ENCODE measurements at places on chromosomes 4 and X. TPM values are rescaled to one million over a fixed set of nuclear protein-coding genes. Genes with fewer than 3 reads are reported as not detected.
A peak's percentile ranks its signal among the peaks of the same experiment; 100 is the strongest.

DNA sequence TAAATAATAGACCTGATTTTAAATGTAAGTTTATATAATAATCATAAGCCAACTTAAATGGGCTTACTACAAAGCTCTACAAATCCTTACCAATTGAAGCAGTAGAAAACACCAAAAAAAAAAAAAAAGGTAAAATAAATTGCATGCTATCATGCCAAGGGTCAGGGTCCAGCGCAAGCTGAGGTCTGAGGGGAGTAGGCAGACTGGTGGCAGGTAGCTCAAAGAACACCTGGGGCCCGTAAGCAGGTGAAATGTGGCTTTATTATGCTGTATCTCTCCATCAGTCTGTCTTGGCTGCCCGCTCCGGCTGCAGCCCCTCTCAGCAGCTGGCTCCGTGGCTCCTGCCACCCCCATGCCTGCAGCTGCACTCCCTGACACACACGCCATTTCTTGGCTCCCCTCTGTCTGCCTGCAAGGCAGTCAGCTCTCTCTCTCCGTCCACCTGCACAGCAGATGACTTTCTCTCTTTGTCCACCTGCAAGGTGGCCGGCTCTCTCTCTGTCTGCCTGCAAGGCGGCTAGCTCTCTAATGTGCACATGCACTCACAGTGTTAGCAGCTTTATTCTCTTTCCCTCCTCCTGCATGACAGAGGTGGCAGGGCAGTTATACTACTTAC lies 209.4 kb upstream of the UGT8 start:
- no peak overlapping the region for H3K4me3 ChIP-seq
- no peak overlapping the region for H3K27ac ChIP-seq
- DNase-seq, result no peak
- no peaks in the 10 kb centered on the region for H3K36me3 ChIP-seq

DNA sequence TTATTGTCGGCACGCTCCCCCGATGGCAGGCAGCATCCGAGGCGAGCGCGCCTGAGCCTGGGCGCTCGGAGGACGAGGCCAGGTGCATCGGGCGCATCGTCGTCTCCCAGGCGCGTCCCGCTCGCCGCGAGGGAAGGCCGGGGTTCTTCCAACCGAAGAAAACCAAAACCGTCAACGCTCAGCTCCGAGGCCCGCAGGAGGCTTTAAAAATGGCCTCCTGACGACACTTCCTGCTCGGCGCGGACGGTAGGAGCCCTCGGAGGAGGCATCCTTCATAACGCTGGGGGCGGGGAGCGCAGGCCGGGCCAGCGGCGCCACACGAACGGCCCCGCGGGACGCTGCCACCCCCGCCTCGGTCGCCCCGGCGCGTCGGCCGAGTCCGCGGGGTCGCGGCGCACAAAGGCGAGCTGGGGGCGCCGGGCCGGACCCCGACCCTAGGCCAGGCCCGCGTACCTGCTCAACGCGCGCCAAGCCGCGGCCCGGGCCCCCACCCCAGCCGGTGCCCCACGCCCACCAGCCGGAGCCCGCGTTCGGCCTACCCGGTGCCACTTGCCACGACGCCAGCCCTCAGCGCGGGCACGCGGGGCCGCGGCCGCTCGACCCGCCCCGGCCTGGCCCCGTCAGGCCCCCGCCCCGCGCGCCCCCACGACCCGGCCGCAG lies 501 bp downstream of the ZNF518B start:
- H3K27ac ChIP-seq, result peak overlapping the region; percentile 86
- DNase-seq, result peak; percentile 78
- peaks cover 45% of the 10 kb centered on the region for H3K4me1 ChIP-seq
- peaks cover 30% of the 10 kb centered on the region for H3K36me3 ChIP-seq
- peak overlapping the region; percentile 94 for H3K4me3 ChIP-seq

GRCh38 chr4:12651876-12652275 lies 832.3 kb downstream of the RAB28 start:
- H3K4me1 ChIP-seq, result no peaks in the 10 kb centered on the region
- no peak overlapping the region for H3K27ac ChIP-seq
- H3K36me3 ChIP-seq, result no peaks in the 10 kb centered on the region
- H3K4me3 ChIP-seq, result no peak overlapping the region

DNA sequence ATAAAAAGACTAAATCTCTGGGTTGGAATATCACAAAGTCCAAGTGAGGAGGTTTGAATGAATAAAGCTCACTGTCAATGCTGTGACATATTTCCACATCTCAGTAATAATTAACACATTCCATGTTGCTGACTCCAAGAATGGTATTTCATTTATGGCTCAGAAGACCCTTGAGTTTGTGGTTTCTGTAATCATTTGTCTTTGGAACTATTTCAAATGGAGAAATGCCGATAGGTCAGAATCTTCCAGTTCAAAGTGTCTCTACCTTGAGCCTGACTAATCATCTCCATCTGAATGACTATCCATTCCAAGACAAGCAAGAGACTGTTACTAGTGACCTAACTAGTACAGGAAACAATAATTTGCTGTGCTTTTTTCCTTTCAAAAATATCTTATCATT lies 24.2 kb upstream of the SLC2A9 start:
- H3K36me3 ChIP-seq, result peaks cover 15% of the 10 kb centered on the region
- DNase-seq, result no peak

DNA sequence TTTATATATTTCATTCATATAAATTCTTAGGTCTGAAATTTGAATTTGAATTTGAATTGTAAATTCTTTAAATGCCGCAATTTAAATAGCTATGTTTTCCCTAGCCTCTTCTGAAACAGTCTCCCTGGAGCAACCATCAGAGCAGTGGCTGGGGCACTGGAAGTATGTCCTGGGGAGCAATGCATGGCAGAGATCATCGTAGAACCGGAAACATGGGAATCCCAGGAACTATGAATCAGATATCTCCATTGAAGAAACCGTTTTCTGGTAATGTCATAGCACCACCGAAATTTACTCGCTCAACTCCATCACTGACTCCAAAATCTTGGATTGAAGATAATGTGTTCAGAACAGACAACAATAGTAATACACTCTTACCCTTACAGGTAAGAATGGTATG lies 4.9 kb downstream of the CPEB2 start:
- H3K4me3 ChIP-seq, result no peak overlapping the region
- peaks cover 40% of the 10 kb centered on the region for H3K4me1 ChIP-seq
- H3K36me3 ChIP-seq, result peaks cover 5% of the 10 kb centered on the region
- no peak for DNase-seq
- no peaks in the 10 kb centered on the region for H3K27me3 ChIP-seq

DNA sequence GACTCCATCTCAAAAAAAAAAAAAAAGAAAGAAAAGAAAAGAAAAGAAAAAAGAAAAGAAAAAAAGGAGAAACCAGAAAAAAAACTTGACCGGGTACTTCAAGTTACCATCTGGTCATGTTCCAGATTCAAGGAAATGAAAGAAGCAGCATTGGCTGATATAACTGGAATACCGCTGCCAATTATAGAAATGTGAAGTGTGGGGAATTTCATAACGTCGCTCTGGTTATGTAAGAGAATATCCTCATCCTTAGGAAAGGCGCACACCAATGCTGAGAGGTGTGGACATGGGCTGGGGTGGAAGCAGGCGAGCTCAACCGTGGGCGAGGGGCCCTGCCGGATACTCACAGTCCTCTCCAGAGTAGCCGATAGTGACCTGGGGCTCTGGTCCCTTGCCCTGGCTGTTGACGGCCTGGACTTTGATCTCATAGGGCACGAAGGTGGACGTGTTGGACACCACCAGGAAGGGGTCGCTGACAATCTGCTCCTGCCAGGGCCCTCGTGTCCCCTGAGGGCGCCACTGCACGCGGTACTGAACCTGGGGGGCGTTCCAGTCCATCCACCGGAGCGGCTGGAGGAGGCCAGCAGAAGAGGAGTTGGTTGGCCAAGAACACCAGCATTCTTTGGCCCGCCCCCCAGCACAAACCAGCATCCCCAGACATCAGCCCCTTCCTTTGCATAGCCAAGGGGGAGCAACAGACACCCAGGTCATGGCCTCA lies 19.5 kb downstream of the L1CAM start:
- H3K27me3 ChIP-seq, result peaks cover 3% of the 10 kb centered on the region
- no peak for DNase-seq
- H3K4me3 ChIP-seq, result no peak overlapping the region
- H3K27ac ChIP-seq, result no peak overlapping the region

The ADH1A gene
- not detected for total RNA-seq

The PHKA1 gene
- 5.9 TPM for total RNA-seq

DNA sequence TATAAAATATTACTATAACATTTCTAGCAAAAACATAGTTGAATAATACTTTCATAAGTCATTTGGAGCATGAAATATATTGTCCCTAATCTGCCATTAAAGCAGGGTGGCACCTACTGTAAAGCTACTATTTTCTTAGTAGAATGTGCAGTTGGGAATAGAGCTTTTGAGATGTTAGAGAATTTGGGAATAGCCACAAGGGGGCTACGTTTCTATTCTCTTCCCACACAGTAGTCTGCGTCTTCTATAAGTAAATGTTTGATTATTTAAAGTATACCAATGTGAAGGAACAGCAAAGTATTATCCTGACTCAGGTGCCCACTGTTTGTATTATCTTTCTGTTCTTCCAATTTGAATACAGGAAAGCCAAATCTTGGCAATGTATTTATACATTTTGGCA lies 323.2 kb upstream of the GIMD1 start:
- no peak overlapping the region for H3K4me3 ChIP-seq
- no peaks in the 10 kb centered on the region for H3K4me1 ChIP-seq
- DNase-seq, result no peak
- no peak overlapping the region for H3K27ac ChIP-seq

The NLRP2B gene
- not detected for total RNA-seq

GRCh38 chrX:47644557-47645091 lies 5.7 kb downstream of the ELK1 start:
- peak overlapping the region; percentile 80 for H3K27ac ChIP-seq
- peaks cover 24% of the 10 kb centered on the region for H3K4me1 ChIP-seq
- no peak overlapping the region for H3K4me3 ChIP-seq
- peaks cover 11% of the 10 kb centered on the region for H3K27me3 ChIP-seq
- no peak for DNase-seq
- peaks cover 23% of the 10 kb centered on the region for H3K36me3 ChIP-seq

The IQCM gene
- total RNA-seq, result not detected

The HAND2 gene
- not detected for total RNA-seq

GRCh38 chr4:40584517-40585141 lies 45.0 kb downstream of the RBM47 start:
- no peaks in the 10 kb centered on the region for H3K27me3 ChIP-seq
- H3K27ac ChIP-seq, result no peak overlapping the region
- H3K4me3 ChIP-seq, result no peak overlapping the region
- no peak for DNase-seq

- no peak overlapping the region for H3K4me3 ChIP-seq
- H3K4me1 ChIP-seq, result no peaks in the 10 kb centered on the region
- DNase-seq, result no peak
- H3K27ac ChIP-seq, result no peak overlapping the region
These were observed 43.9 kb upstream of the NEIL3 start for GRCh38 chr4:177265729-177266128.

The OTUD6A gene
- total RNA-seq, result not detected

GRCh38 chr4:25535278-25535677 lies 120.4 kb upstream of the SLC34A2 start:
- H3K4me1 ChIP-seq, result peaks cover 4% of the 10 kb centered on the region
- no peak overlapping the region for H3K4me3 ChIP-seq
- H3K27me3 ChIP-seq, result peaks cover 13% of the 10 kb centered on the region
- DNase-seq, result no peak

The XAGE5 gene
- total RNA-seq, result not detected

The SPACA5B gene
- total RNA-seq, result not detected

- no peaks in the 10 kb centered on the region for H3K27me3 ChIP-seq
- DNase-seq, result no peak
- H3K4me3 ChIP-seq, result no peak overlapping the region
- H3K27ac ChIP-seq, result no peak overlapping the region
- peaks cover 2% of the 10 kb centered on the region for H3K36me3 ChIP-seq
These were observed 64.7 kb downstream of the RBM47 start for GRCh38 chr4:40564815-40565483.

The BRS3 gene
- total RNA-seq, result not detected

DNA sequence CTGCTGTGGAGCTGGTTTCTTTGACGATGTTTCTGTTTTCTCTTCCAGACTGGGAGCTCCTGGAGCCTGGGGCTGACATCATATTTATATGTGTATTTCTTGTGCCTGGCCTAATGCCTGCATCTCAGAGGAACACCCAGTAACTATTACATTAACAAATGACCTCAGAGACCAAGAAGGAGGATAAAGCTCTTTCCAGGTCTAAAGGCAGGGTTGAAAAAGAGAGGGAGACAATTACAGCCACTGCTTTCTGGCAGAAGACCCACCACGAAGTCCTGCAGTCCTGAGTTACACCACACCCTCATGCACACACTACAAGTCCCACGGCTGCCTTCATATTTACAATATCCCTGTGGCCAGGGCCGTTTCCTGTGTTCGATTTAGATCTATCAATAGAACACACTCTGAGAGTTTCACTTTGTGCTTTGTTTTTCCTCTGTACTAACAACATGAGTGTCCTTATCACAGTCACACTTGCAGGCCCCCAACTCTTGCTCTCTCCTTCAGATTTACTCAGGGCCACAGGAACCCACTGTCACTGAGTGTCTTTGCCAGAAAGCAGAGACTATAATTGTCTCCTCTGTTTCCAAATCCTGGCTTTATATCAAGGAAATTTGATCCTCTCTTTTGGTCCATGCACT lies 535.5 kb downstream of the MID1IP1 start:
- no peaks in the 10 kb centered on the region for H3K36me3 ChIP-seq
- DNase-seq, result peak; percentile 43
- H3K4me3 ChIP-seq, result peak overlapping the region; percentile 28
- peaks cover 34% of the 10 kb centered on the region for H3K4me1 ChIP-seq
- peak overlapping the region; percentile 95 for H3K27ac ChIP-seq
- no peaks in the 10 kb centered on the region for H3K27me3 ChIP-seq

- H3K36me3 ChIP-seq, result no peaks in the 10 kb centered on the region
- no peaks in the 10 kb centered on the region for H3K4me1 ChIP-seq
- no peak overlapping the region for H3K4me3 ChIP-seq
These were observed 75.6 kb downstream of the CCNG2 start for GRCh38 chr4:77232653-77233052.

DNA sequence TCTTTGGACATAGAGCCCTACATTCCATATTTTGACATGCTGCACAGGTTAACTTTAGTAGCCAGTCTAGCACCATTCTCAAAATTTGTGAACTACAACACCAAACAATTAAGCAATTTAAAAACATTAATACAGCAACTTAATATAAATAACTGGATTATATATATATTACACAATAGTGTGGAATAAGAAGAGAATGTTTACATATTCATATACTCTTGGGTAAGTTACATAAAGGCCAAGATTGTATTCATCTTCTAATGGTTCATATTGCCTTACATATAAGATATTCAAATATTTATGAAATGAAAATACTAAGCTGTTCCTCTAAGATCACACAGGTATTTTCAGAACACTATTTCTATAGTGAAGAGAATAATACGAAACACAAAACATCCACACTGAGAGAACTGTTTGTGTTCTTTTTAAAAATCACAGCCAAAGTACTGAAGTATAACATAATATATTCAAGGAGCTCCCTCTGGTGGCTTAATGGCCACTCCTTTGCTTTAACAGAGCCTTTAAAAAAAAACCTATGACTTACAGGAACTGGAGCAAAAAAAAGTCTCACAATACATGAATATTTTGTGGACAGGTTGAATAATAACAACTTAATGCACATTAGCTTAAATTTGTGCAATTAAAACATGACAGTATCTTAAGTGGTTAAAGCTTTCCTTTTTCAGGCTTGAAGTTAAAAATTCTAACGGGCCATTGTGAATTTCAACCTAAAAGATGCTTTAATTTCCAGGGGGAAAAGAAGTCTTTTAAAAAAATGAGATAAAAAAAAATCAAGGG lies 46.2 kb downstream of the NEK1 start:
- peak; percentile 17 for DNase-seq
- peaks cover 2% of the 10 kb centered on the region for H3K36me3 ChIP-seq
- H3K4me1 ChIP-seq, result peaks cover 5% of the 10 kb centered on the region
- H3K27me3 ChIP-seq, result no peaks in the 10 kb centered on the region
- H3K27ac ChIP-seq, result peak overlapping the region; percentile 95

All from activated T-cell treated with anti-CD3 and anti-CD28 coated beads, Interleukin-2, amount 50 U/mL, for 72 hours (primary cell).